ENCODE measurements at places on chromosomes 4 and X. TPM values are rescaled to one million over a fixed set of nuclear protein-coding genes. Genes with fewer than 3 reads are reported as not detected.

DNA sequence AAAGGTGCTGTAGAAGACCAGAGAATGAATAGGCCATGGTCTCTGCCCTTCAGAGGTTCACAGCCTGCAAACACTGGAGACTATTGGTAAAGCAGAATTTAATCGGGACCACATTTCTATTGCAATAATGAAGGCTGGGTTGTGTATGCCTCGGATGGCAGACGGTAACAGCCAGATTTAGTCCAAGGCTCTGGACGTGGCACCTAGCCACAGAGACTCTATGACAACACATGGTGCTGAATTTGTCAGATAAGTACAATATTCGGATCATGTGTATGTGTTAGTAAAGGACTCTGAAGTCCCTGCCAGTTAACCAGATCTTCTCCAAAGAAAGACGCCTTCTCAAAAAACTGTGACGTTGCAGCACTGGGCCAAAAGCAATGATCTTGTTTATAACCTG, 129.0 kb downstream of the DCTD start:
- DNase-seq, result no peak

The GRIPAP1 gene
- total RNA-seq, result 15.9 TPM

DNA sequence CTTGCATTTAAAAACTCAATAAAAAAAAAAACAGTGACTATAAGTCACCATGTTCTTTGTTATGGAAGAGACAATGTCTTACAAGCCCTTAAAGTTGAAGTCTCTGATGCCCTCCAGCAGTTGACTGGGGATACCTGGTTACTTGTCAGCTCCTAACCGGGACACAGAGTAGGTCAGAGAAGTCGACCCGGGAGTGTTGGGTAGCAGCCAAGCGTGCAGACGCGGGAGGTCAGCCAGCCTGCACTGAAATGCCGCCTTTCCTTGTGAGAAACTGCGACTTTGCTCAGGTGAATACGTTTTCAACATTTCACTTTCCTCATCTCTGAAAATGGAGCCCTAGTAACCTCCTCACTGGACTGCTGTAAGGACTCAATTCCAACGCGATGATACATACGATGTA, 81.8 kb downstream of the F11 start:
- DNase-seq, result no peak

The ATP2B3 gene
- not detected for total RNA-seq

Data from A172 (cell line).